A172 (cell line): ENCODE measurements at places on chromosomes 16 and 17.

DNA sequence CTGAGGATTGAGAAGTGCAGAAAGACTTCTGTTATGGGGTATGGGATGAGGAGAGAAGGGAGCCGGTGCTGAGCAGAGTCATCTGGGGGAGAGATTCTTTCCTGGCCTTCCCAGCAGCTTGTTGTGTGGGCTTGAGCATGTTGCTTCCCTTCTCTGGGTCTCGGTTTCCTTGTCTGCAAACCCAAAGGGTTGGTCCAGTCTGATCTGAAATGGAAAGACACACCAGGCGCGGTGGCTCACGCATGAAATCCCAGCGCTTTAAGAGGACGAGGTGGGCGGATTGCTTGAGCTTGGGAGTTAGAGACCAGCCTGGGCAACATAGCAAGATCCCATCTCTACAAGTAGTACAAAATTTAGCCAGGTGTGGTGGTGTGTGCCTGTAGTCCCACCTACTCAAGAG is 6.0 kb downstream of the SOCS3 start:
- no peak for DNase-seq

DNA sequence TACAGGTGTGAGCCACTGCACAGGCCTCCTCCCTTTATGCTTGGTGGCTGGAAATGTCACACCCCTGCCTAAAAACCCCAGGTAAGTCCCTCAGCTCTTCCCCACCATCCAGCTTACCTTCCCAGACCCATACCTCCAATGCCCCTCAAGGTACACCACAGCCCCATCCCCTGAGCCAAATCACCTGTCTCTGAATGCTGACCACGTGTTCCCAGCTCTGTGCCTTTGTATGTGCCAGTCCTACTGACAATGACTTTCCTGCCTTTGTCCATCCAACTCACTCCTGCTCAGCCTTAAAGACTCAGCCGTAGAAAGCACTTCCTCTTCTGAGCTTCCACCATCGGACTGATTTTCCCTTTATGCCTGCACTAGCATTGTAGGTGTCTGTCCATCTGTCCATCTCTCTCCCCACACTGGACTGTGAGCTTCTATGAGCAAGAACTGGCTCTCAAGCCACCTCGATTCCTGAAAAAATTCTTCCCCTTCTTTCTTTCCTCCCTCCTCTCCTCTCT is 30.7 kb upstream of the GOSR2 start:
- no peak for DNase-seq

DNA sequence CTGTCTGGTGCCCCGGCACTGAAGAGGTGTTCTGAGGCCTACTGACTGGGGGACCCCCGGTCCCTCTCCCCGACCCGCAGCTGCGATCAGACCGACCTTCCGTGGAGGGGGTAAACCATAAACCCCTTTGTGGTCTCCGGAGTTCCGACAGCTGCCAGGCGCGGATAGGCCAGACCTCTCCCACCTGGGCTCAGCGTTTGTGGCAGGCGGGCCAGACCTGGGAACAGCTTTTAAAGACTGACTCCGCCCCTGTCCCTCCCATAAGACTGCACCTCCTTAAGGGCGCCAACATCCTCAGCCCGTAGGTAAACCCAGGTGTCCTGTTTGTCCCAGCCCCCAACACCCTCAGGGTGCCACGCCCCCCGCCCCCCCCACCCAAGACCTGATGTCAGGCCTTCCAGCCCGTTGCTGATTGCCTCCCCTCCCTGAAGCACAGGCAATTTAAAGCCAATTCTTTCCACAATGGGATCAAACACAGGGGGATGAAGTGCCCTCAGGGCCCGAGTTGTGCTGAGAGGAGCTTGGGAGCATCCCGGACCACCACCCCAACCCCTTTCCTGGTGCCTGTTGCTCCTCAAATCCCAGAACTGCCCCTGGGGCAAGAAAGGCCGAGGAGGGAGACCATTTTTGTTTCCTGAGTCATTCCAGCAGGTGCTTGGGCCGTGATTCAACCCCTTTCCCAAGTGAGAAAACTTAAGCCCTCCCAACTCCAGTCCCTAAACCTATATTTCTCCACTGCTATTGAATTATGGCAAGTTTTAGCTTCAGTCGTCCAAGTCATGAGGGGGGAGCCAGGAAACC is at the start of gene SOX15:
SOX15 (minus strand) TSS at position 204 of the 801 bp plus-strand sequence. CDS start 418 bp downstream, outside the sequence.
- DNase-seq = peak; percentile 73

- DNase-seq = no peak
These were observed 7.0 kb downstream of the ATPAF2 start for GRCh38 chr17:18031955-18032354.

GRCh38 chr17:64507413-64507782 is 621 bp downstream of the CEP95 start:
- DNase-seq = peak; percentile 76

DNA sequence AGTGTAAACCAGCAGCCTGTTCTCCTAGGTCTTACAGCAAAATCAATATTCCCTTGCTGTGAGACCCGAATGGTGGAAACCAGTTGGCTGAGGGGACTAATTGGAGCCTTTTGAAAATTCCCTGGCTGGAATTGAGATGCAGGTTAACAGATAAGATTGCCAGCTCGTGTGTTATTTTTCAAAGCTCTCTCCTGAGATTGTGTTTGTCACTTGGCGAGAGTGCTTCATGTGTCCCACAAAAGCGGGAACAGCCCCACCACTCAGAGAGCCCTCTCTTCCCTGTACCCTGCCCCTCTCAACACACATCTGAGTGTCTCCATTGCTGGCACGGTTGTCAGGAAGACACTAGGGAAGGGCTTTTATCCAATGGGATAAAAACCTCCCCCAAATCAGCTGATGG is 356.1 kb downstream of the CPPED1 start:
- DNase-seq = no peak
